ENCODE measurements at places on chromosomes 2 and 18.

DNA sequence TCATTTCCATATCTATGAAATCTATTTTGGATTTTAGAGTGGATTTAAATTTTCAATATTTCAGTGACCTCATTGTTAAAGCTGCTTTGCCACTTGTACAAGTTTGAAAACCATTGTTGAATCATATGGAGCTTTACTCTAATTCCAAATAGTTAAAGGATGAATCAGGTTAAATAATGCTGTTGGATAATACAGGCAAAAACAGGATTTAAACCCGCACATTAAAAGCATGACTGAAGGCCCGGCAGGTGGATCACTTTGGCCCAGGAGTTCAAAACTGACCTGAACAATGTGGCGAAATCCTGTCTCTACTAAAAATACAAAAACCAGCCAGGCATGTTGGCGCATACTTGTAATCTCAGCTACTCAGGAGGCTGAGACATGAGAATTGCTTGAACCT is 68.3 kb downstream of the RIF1 start:
- peak; percentile 1 for DNase-seq

DNA sequence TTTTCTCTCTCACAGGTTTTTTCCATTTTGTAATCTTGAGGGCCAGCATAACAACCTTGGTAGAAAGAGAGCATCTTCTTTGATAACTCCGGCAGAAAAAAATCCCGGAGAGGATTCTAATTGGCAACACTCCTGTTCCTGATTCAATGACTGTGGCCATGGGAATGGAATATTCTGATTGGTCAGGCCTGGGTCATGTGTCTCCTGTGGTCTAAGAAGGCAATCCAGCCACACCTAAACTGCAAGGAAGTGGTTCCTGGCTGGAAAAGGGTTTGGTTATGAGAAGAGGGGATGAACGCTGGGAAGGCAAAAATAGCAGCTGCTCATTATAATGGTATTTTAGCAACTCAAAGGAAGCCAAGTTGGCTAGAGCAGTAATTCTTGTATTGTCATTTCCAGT is 24.8 kb upstream of the ZNF638 start:
- DNase-seq: no peak

DNA sequence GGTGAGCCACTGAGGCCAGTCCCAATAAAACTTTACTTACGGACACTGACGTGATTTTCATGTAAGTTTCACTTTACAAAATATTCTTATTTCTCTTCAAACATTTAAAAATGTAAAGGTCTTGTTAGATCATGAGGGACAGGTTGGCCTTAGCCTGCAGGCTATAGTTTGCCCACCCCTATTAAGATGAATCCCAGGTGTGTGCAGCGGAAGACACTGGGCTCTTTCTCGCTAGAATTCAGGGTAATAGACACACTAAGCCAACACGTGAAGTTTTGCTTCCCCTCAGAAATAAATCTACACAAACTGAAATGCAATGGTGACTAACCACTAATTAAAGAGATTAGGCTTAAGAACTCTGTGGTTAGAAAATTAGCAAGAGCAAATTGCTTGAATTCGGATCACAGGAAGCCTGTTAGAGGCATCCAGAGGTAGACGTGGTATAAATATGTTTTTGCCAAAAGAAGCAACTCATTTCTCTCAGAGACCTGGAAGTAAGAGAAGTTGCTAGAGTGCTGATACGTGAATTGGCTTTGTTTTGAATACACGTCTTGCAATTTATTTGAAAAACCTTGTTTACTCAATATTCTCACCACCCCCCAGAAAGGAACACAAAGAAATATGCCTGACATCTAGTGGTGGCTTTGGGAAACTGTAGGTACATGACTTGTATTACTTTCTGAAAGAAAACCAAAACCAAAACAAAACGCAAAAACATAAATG is 151.6 kb downstream of the DTNB start:
- DNase-seq: peak; percentile 65

DNA sequence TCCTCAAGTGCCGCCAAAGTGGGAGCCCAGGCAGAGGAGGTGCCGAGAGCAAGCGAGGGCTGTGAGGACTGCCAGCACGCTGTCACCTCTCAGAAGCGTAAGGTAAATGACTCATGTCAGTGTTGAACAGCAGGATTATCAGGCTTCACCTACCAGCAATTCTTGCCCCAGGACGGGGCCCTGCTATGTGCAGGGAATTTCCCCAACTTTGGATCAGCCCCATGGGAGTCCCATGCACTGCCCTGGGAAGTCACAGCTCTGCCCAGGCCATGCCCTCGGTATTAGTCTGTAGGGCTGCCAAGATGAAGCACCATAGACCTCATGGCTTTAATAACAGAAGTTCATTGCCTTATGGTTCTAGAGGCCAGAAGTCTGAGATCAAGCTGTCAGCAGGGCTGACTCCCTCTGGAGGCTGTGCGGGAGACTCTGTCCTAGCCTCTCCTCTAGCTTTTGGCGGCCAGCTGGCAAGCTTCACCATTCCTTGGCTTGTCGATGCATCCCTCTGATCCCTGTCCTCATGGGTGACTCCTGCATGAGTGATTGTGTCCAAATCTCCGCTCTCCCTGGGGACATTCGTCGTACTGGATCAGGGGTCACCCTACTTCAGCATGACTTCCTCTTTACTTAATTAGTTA is 55.9 kb downstream of the TRPM8 start:
- no peak for DNase-seq

- no peak for DNase-seq
Measured at GRCh38 chr2:142580691-142581090, 296.8 kb upstream of the KYNU start.

GRCh38 chr2:195995499-195995898 is 73.1 kb downstream of the DNAH7 start:
- no peak for DNase-seq
